Suprapubic skin (tissue), 4 donors: ENCODE measurements at places on chromosomes 3 and 15. TPM values are rescaled to one million over a fixed set of nuclear protein-coding genes. Genes with fewer than 3 reads are reported as not detected.
A peak's percentile ranks its signal among the peaks of the same experiment; 100 is the strongest.

GRCh38 chr15:66716656-66717020 is 14.6 kb downstream of the SMAD6 start:
- DNase-seq, result no peak

Gene MTMR10
- total RNA-seq, result 27.4 TPM

DNA sequence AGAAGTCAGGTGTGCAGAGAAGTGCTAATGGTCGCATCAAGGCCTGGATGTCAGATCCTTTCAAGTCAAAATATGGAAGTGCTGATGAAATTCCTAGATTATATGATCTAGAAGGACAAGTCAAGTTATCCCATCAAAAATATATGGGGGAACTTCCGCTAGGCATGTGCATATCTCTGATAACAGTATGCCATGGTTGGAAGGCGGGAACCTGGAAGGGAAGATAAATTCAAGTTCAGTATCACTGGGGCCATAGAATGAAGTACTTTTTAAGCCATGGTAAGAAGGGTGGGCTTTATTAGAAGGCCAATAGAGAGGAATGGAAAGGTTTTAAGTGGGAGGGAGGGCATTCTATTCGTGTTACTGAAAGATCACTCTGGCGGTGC is 38.3 kb downstream of the MITF start:
- DNase-seq, result no peak

- no peak for DNase-seq
Measured at GRCh38 chr15:52308446-52309153, 13.0 kb upstream of the MYO5C start.

Gene GRK7
- not detected for total RNA-seq

- DNase-seq, result no peak
Measured at GRCh38 chr3:129323651-129324294, 45.1 kb downstream of the HMCES start.

GRCh38 chr15:76217029-76217881 is 94.0 kb downstream of the ETFA start:
- no peak for DNase-seq

GRCh38 chr3:23960649-23961048 is 15.6 kb downstream of the NR1D2 start:
- DNase-seq, result no peak

DNA sequence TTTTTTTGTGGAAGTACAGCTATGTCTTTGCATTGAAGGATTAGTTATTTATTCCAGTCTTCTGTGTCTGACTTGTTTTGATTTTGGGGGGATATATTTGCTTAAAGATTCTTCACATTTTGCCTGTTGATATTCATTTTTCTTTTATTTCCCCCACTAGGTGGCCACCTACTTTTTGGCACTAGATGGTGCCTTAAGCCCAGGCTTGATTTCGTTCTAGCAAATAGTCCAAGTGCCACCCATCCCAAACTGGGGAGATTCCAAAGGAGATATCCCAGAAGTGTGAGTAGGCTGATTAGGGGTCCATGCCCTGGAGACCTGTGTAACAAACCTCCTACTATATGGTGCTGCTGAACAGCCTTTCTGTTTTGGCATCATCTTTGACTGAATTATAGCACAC is 80.0 kb upstream of the SPATA16 start:
- no peak for DNase-seq

Gene CNTN3
- 0.38 TPM for total RNA-seq

Gene SOX14
- not detected for total RNA-seq

DNA sequence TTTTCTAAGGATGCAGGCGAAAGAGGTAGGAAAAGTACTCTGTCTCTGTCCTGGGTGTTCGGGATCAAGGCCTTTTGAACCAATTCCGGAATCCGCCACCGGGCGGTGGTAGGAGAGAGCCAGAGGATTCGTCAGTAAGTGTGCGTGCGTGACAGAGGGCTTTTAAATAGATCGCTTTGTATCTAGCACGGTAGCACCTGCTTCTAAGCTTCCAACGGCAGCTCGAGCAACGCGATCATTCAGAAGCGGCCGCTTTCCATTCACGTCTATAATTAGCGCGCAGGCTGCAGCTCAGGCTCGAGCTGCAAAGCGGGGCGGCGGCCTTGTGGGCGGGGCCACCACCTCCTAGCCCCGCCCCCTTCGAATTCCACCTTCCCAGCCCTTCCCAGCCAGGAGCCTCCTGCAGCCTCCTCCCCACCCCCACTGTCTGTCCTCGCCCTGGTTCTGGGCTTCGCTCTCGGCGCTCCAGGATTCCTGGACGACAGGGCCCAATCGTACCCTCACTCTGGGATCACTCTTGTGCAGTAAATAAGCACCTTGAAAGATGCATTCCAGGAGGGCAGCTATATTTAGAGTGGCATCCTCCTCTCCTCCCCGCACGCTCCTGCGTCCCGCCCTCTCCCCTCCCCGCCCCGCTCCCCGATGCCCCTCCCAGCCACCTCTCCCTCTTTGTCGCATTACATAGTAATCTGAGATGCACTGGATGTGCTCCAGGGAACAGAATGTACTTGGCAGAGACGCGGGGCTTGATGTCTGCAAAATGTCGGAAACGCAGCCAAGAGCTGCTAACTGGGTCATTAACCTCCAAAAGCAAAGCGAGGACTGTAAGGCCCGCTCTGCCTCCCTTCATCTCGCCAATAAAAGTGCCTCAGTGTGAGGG is 224.1 kb upstream of the TPRG1 start:
- peak; percentile 98 for DNase-seq

GRCh38 chr3:14853271-14853951 is 34.6 kb downstream of the FGD5 start:
- DNase-seq, result peak; percentile 71

Gene SERPINI2
- total RNA-seq, result not detected

Gene RBM6
- total RNA-seq, result 222 TPM

GRCh38 chr3:32340611-32341365 is 50.9 kb upstream of the CMTM7 start:
- DNase-seq, result no peak

DNA sequence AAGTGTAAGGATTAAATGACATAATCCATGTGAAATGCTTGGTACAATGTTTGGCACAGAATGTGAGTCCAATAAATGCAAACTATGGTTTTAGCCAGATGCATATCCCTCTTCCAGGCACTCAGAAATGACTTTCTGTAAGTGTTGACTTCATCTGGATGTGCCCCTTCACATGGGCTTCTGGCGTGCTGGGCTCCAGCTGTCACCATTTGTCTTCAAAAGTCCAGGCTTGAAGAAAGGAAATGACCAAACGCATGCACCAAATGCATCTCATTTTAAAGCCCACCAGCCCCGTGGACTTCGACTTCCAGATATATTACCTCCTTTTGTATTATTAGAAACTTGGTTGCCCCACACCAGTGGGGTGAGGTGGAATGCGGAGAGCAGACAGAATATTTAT is 23.7 kb downstream of the CRYGS start:
- no peak for DNase-seq

Gene NOX5
- 1.6 TPM for total RNA-seq

Gene AMIGO3
- total RNA-seq, result 1.7 TPM

Gene ATP1B3
- total RNA-seq, result 141 TPM

Gene CRABP1
- 2.6 TPM for total RNA-seq

- no peak for DNase-seq
Measured at GRCh38 chr15:101141926-101142527, 109.8 kb downstream of the CHSY1 start.

DNA sequence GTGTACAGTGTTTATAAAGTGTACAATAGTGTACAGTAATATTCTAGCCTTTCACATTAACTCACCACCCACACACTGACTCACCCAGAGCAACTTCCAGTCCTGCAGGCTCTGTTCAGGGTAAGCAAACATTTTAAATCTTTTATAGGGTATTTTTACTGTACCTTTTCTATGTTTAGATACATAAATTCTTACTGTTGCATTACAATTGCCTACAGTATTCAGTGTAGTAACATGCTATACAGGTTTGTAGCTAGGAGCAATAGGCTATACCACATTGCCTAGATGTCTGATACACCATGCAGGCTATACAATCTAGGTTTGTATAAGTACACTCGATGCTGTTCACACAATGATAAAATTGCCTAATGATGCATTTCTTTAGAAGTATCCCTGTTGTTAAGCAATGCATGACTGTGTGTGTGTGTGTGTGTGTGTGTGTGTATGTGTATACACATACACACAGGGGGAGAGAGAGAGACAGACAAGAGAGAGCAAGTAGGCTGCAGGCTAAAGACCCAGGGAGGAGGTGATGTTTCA is 72.5 kb upstream of the PRR23C start:
- no peak for DNase-seq

- no peak for DNase-seq
Measured at GRCh38 chr3:109021556-109021955, 67.9 kb upstream of the GUCA1C start.

GRCh38 chr3:186930143-186930640 is at the start of gene ST6GAL1:
TSS of gene ST6GAL1 (plus strand) at chr3:186930526. CDS start at chr3:187042704, 112,178 bp downstream.
- no peak for DNase-seq

DNA sequence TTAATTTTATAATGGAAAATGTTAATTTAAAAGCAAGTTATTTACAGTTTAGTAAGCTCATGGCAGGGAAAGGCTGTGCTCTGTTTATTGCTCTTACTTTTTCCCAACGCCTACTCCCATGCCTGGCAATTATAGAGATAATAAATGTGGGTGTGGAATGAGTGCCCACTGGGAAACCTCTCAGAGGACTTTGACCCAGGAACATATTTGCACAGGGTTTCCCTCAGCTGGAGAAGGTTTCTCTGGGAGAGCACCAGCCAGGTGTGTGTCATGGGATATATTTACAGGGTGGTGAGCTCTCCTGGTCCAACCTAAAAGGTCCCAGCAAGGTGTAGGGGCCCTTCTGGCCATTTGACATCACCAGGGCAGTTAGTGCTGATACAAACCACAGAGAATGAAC is 27.9 kb downstream of the ZNF710 start:
- no peak for DNase-seq

GRCh38 chr3:45986303-45986982 is 9.2 kb downstream of the FYCO1 start:
- no peak for DNase-seq

- DNase-seq, result peak; percentile 37
Measured at GRCh38 chr15:99993262-99993661, 260.0 kb upstream of the LYSMD4 start.

Gene CLRN1
- total RNA-seq, result not detected

DNA sequence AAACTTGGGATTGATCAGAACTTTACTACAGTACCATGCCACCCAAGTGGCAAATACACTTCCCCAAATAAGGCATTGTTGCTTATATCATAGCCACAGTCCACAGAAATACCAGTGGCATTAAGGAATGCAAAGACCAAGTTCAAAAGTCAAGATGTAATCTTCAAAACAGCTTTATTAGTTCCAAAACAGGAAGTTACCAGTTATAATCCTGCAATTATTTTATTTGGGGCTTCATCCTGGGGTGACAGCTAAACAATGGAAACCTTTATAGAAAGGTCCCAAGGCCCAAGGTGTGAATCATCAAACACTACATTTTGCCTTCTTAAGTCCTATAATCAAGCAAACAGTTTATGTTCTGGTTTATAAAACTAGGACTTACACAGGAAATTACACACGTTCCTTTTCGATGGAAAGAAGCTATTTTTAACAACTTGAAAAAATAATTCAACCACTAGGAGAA is 30.3 kb upstream of the RNF7 start:
- DNase-seq, result no peak

DNA sequence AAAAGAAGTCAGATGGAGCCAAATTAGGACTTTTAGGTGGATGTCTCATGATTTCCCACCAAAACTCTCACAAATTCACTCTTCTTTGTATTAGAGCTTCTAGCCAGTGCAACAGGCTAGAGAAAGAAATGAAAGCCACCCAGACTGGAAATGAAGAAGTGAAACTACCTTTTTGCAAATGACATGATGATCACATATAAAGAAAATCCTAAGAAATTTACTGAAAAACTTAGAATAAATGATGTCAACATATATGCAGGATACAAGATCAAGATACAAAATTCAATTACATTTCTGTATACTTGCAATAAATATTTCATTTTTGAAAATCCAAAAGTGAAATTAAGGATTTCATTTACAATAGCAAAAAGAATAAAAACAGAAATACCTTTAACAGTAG is 110.8 kb downstream of the LRIG1 start:
- no peak for DNase-seq

DNA sequence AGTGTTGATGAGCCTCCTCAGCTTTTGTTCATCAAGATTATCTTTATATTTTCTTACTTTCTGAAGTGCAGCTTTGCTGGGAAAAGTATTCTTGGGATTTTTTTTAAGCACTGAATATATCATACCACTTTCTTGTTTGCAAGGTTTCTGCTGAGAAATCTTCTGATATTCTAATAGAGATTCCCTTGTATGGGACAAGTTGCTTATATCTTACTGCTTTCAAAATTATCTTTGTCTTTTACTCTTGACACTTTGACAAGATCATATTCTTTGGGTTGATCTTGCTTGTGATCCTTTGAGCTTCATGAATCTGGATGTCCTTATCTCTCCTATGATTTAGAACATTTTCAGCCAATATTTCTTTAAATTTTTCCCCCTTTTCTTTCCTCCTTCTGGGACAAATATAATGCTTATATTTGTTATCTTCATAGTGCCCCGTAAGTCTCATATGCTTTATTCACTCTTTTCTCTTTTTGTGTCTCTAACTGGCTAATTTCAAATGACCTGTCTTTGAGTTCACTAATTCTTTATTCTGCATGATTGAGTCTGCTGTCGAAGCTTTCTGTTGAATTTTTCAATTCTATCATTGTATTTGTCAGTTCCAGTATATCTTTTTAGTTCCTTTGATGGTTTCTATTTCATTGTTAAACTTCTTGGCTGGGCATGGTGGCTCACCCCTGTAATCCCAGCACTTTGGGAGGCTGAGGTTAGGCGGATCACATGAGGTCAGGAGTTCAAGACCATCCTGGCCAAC is 211.4 kb upstream of the MANF start:
- DNase-seq, result no peak

DNA sequence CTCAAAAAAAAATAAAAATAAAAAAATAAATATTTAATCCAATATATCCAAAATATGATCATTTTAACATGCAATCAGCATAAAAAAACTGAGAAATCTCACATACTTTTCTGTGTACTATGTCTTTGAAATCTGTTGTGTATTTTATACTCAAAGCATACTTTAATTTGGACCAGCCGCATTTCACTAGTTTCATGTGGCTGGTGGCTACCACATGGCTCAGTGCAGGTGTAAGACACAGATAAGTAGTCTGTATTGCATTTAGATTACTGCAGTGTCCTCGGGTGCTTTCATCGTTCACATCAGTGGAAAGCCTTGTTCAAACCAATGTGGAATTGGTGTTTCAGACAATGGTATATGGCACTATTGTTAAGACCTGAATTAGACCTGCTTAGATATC is 11.0 kb downstream of the CRTC3 start:
- DNase-seq, result no peak

Gene TNFSF10
- total RNA-seq, result 69.4 TPM

- DNase-seq, result no peak
Measured at GRCh38 chr3:64559588-64559987, 128.2 kb downstream of the ADAMTS9 start.
